ENCODE measurements at places on chromosomes 7 and 10.

- no peak for DNase-seq
Observed at GRCh38 chr7:69342154-69342884, 256.0 kb upstream of the AUTS2 start.

- DNase-seq: no peak
Observed at GRCh38 chr10:48478469-48478868, 126.4 kb downstream of the ARHGAP22 start.

DNA sequence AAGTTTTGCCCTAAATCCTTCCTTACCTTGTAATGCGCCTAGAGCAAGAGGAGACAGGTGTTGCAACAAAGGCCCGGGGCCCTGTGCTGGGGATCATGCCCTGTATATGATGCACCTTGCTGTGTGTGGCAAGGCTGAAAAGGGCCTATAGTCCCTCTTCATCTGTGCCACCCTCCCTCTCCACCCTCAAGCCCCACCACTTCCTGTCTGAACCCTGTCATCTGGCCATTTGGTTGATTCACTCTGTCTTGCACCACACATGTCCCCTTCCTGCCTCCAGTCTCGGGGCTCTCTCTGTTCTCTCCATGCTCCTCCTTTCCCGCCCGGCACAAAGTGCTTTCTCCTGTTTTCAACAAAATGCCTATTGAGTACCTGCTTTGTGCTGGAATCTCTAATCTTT is 11.5 kb upstream of the MALSU1 start:
- DNase-seq: no peak

DNA sequence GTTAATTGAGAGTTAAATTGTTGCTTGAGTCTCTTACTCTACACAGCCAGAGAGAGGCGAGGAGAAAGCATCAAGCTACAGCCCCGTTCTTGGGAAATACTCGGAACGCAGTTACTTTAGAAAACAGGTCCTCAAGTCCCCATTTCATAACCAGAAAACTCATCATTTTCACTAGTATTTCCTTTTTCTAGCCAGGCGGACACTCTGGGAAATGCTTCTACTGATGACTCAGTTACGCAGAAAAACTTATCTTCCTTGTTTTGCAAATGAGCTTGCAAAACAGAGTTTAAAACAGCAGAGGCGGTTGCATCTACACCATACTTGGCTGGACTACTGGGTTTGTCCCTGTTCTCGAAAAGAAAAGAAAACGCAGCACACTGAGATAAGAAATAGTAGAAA is 111.4 kb upstream of the FGFR2 start:
- no peak for DNase-seq

- DNase-seq: no peak
Observed at GRCh38 chr7:69702357-69702756, 104.1 kb downstream of the AUTS2 start.

- DNase-seq: no peak
Observed at GRCh38 chr10:114600057-114600456, 58.0 kb downstream of the ABLIM1 start.

- no peak for DNase-seq
Observed at GRCh38 chr7:76296743-76297740, 5.4 kb upstream of the HSPB1 start.

DNA sequence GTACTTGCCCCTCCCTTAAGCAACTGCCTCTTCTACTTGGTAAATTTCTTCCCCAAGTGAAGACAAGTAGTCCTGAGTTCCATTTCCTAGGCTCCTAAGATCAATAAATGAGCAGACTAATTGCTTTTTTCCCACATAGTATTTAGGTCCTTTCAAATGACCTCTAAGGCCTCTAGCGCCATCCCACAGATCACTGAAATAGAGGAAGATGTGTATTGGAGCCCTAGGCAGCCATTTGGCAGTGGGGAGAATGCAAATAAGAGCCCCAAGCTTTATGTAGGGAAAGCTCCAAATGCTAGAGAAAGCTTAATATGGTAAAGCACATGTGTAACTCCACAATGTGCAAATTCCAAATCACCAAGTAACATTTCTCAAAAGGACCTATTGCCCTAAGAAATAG is 316.5 kb upstream of the PHF14 start:
- DNase-seq: no peak

DNA sequence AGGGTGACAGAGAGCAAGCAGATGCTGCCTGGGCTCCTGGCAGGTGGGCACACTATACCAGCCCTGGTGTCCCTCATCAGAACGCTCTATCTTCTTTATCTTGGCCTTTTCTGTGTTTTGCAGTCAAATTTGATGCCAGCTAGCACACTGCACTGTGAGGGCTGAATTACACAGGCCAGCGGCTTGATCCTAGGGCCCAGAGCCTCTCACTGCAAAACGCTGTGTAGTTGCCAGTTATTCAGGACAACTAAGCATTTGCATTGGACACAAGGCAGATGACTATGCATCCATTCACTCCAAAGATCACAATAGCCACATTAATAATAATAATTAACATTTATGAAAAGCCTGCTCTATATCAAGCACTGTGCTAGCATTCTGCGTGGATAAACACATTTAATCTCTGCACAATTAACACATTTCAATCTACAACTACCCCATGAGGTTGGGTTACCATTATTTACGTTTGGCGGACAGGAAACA is 100.3 kb downstream of the PAXIP1 start:
- no peak for DNase-seq

- DNase-seq: no peak
Observed at GRCh38 chr7:149870274-149870673, 3.5 kb upstream of the ATP6V0E2 start.

GRCh38 chr7:141557360-141557759 is 6.2 kb downstream of the AGK start:
- DNase-seq: no peak

DNA sequence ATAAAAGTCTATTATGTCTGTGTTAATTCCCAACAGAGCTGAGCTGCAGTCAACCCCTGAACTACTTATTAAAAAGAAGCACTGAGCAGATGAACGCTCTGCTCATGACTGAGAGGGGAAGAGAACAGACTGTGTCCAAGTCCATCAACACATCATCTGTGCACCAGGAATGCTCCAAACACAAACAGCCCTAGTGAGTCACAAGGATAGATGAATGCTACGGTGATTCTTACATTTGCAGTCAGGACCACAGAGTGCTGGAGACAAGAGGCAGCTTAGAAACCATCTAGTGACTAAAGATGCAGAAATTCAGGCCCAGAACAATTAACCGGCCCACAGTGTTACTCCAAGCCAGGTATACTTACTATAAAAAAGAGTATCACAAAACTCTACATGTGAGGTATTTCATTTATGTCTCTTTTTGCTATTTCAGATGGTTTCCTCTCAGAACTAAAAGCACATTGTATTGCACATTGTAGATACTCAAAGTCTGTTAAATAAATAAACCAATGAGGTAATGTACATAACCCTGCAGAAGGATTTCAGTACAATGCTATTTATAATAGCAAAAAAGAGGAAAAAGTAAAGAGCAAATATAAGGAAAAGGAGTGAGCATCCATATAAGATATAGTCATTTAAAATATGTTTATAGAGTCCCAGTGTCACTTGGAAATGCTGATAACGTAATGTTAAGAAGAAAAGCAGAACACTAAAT is 159.2 kb downstream of the KCNMA1 start:
- DNase-seq: peak; percentile 75

DNA sequence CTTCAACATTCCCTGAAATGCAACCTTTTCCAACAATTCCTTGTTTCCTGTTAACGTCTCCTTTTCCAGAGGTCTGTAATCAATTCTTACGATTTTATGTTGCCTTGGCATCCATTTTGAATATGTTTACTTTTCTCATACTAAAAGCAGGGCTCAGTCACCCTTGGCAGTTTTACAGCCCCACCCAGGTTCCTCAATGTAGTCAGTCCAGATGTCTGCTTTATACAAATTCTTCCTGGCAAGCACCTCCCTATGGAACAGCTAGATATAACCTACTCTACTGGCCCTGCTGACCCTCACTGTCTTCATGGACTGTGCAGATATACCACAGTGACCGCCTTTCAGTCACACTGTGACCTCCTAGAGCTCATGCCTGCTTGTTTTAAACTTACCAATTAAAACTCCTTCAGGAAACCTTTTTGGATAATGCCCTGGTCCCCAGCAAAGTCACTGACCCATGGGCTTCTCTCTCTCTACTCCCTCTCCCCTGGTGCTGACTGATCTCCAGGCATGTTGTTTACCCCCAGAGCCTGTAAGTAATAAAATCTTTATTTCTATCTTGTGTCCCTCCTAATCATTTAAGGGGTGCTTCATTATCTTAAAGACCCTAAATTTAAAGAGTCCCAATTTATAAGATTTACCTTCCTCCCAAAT is 147.1 kb upstream of the STEAP1 start:
- no peak for DNase-seq

DNA sequence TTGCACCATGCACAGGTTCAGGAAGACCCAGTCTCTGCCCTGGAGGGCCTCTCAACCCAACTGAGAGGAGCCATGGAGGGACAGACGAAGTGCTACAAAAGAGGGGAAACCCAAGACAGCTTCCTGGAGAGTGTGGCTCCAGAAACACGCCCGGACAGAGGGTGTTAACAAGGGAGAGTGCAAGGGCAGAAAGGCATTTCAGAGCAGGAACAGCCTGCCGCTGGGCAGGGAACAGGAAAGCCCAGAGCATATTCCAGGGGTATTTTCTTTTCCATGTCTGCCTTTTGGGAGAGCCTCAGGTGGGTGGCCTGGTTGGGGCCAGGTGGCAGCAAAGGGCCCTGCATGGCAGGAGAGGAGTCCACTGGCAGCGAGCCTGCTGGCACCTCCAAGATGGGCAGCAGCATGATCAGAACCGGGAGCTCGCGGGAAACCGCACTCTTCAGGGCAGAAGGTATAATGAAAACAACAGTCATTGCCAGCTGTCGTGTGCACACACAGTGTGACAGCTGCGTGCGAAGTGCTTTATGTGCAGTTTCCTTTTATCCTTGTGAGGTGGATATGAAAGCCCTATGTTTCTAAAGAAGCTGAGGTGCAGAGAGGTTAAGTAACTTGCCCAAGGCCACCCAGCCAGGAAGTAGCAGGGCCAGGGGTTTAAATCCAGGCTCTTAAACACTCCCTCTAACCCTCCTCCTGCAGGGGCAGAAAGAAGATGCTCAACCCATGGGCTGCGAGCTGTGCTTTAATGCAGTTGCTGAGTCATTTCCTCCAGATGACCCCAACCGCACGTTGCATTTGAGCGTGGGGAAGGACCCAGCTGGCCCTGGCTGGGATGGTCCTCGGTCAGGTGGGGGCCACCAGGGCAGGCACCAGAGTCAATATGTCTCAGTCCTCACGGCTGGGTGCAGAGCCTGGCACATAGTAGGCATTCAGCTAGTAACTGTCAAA is 128.6 kb downstream of the OAT start:
- DNase-seq: no peak

- DNase-seq: no peak
Observed at GRCh38 chr7:130473289-130473688, 18.6 kb upstream of the MEST start.

DNA sequence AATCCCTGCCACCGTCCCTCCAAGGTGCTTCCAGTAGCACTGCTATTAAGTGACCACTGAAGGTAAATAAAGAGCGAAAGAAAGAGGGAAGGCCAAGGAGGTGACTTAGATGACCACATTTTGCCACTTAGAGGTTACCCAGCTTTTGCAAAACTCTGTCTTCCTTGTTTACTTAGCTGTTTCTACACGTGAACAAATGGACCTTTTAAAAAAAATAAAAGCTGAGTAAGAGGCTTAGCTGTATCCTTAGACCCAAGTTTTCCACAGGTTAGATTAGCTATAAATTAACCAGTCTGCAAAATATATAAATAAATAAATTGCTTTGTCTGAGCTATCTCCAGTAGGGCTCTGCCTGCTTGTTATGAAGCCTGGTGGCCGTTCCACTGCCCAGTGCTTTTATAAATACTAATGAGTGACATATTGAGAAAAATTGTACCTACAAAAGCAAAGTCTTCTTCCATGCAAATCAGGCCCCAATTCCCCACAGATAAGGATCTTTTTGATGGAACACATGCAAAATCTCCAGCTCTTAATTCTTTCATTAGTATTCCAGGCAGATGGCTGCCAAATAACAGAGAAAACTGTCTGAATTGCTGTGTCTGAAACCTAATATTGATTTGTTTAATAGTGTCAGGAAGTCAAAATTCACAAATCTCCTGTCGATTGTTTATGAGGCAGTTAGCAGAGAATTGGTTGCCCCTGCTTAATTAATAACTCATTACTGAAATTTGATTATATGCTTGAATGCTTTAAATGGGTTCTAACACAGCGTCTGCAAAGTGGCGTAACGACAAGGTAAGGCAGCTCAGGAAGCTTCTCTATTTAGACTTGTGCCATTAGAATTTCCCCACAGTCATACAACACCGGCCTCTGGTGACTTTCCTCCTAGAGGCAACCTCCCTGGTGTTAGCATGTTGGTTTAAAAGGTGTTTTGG is 176.7 kb downstream of the EMX2 start:
- DNase-seq: no peak

DNA sequence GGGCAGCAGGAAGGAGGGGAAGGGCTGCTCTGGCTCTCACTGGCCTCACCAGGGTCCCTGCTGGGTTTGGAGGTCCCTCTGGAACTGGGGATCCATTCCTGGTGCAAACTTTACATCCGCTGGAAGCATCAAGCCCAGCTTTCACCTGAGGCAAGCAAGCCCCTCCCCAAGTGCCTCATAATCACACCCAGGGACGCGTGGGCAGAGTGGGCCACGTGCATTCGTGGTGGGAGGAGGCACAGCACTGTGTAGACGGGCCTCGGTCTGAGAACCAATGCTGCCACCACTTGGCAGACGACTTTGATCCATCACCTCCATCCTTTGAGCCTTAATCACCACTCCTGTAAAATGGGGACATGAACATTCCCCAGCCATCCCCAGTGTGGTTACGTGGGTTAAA is 74.1 kb downstream of the VWA2 start:
- DNase-seq: no peak

GRCh38 chr10:80516506-80517075 is 21.1 kb upstream of the SH2D4B start:
- no peak for DNase-seq

- peak; percentile 38 for DNase-seq
Observed at GRCh38 chr7:140923358-140924006, 1.2 kb downstream of the BRAF start.

- no peak for DNase-seq
Observed at GRCh38 chr10:59606551-59606961, 103.1 kb downstream of the SLC16A9 start.

DNA sequence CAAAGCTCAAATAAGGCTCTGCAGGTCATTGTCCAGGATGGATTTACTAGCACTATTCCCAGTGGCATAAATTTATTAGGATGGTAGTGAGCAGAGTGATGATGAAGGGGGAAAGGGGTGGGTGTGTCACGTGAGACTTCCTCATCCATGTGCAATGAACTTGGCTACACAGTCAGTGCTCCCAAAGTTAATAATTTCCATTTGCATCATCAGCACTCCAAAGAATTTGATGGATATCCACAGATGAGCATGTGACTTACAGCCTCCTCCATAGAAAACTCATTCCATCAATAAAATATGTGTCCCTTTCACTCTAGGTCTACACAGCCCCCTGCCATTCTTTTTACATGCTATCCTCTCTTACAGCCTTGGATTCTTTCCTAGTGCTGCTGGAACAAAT is 142.6 kb upstream of the PLPP4 start:
- peak; percentile 6 for DNase-seq

GRCh38 chr7:116918704-116919103 is 34.6 kb upstream of the ST7 start:
- DNase-seq: no peak

All from ACHN (cell line).